Epithelial cell of esophagus (primary cell): ENCODE measurements at places on chromosomes 1 and 21.

DNA sequence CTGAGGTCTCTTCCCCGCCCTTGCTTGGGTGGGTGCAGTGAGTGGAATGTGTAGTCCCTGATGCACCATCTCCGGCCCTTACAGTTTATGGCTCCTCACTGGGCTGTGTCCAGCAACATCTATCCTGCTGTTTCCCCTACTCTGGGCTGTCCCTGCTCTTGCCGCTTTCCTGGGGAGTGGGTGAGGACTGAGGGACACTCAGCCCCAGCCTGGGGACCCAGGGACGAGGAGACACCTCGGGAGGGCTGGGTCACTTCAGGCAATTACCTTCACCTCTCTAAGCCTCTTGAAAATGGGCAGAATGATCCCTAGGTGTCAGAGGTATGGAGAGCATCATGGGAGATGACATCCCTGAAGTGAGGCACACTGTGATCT, 13.6 kb upstream of the LRP8 start:
- no peak for DNase-seq

DNA sequence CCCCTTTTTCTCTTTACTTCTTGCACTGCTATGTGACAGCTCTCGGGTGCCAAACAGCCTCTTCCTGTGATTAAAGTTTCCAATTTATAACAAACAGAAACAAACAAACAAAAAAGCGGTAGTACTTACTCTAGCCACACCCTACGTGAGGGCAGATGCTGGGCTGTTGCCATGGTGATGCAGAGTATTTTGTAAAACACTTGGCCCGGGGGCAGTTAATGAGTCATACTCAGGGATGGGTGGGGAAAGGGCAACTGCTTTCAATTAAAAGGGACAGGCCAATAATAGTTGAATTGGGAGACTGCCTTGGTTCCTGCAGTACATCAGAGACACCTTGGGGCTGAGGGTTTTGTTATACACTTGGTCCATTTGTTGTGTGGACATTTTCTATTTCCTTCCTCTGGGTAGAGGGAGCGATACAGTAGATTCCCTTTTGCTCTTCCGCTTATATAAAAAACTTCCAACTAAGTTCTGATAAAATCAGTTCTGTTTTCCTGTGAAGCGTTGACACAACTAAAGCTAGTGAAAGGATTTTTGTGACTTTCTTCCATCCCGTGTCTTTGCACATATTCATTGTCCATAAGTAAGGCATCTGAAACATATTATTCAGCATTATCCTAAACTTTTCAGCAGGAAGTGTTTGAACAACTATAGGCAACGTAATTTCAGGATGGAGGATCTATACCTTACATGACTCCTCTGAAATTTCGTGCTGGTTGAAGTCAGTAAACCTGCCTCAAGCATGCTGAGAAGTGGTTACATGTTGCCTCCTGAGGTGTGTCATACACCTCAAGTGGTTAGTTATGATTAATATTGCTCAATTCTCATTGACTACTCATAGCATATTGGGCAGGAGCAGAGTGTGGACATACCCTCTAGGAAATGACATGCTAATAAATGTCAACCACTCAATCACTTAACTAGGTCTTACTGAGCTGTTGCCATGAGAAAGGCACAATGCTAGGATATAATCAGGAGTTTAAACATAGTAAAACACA, 36.7 kb upstream of the THEM4 start:
- DNase-seq, result peak; percentile 96

- peak; percentile 80 for DNase-seq
Observed at GRCh38 chr1:108016451-108016920, 51.5 kb upstream of the VAV3 start.

- no peak for DNase-seq
Observed at GRCh38 chr1:45531873-45532272, 10.2 kb upstream of the PRDX1 start.

DNA sequence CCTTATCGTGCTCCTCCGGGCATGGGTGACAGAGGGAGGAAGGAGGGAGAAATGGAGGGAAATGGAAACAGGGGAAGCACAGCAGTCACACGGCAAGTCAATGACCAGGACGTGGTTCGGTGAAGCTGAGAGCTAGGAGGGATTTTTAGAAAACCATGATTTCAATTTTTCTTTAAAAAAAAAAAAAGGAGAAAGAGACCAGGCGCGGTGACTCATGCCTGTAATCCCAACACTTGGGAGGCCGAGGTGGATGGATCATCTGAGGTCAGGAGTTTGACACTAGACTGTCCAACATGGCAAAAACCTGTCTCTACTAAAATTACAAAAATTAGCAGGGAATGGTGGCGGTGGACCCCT, 776 bp upstream of the TNFRSF9 start:
- DNase-seq, result no peak

GRCh38 chr1:154400381-154400801, 4.8 kb upstream of the IL6R start:
- no peak for DNase-seq

DNA sequence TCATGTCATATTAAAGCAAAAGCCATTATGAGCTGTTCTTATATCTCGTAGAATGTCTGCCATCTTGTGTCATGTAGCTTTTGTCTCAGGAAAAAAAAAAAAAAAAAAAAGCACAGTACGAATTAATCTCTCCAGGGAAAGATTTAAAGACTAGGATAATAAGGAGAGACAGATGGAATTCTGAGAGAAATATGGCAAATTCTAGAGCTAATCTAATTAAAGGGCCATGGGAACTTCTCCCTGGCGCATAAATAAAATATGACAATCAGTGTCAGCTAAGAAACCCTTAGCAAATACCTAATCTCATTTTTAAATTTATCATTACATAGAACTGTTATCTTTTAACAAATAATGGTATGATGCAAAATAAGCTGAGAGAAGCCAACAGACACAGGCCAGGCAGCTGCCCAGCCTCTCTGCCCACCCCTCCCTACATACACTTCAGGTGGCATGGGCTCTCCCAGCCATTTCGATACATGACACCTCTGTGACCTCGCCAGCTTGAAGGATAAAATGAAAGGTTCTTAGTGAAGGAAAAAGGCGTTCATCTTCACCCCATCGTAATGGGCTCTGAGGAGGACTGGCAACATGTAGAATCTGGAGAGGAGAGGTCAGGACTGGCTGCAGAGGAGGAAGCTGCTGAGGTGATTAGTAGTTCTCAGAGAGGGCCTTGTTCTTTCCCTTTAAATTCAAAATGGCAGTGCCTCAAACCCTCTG, 39.8 kb downstream of the DISC1 start:
- DNase-seq, result no peak

- DNase-seq, result no peak
Observed at GRCh38 chr1:3219005-3219790, 150.2 kb downstream of the PRDM16 start.

DNA sequence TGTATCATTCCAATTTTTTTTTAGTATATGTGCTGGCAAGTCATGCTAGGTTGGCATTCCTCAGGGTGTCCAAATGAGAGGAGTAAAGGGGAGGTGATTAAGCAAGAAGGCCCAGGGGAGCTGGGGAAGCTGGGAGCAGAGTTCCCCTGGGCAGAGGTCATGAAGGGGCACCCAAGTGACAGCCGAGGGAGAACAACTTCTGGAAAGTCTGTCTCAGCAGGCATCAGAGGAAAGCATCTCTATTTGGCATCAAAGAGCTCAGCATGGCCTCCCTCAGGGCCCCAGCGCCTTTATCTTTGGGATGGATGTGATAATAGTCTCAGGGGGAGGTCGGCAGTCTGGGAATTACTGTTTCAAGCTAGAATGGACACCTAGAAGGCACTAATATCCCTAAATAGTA, 5.0 kb upstream of the ENO1 start:
- no peak for DNase-seq
